Heart right ventricle (tissue), 16 donors: ENCODE measurements at places on chromosomes 2 and 18. TPM values are rescaled to one million over a fixed set of nuclear protein-coding genes. Genes with fewer than 3 reads are reported as not detected.

Gene ABCG5
- total RNA-seq: not detected

Gene KCNS3
- 3.8 TPM for total RNA-seq

DNA sequence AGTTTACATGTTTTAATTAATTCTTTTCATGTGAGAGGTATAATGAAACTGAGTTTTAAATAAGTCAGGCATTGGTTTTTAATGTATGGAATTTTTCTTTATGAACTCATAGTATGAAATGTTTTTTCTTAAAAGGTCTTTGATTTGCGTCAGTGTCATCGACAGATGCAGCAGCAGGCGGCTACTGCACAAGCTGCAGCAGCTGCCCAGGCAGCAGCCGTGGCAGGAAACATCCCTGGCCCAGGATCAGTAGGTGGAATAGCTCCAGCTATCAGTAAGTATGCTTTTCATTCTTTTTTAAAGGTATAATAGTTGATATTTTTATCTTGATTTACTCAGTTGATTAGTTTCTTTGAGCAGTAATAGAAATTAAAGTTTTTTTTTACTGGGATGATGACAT, 46.5 kb downstream of the SMAD4 start:
- DNase-seq: no peak

DNA sequence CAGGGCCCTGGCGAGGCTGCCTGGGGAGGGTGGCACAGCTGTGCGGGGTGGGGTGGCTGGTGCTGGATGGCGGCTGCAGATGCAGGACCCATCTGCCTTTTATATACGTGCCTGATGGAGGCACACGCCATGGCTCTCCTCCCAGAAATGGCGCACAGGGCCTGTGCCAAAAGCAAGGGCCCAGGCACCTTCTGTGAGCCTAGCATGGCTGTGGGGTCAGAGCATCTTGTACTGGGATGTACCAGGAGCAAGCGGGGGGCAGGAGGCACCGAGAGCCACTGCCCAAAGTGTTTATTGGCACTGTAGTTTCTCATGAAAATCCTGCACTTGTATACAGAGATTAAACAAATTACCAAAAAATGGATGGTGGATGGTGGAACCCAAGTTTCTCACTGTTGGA, 724.1 kb downstream of the GALR1 start:
- DNase-seq: no peak

DNA sequence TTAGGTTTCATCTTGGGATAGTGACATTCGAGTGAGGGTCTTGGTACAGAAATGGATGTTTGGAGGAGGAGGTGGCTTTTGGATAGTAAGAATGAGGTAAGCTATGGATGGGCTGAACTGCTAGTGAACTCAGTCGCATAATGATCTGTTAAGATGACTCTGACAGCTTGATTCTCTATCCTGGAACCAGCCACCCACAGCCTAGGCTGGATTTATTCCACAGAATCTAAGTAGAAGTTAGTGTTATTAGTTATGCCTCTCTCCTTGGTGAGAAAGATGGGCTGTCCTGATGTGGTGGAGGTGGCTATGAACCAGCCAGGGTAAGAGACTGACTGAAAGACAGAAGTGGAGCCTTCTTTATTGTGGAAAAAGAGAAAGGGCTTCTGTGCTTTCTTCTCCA, 22.4 kb downstream of the IL36A start:
- no peak for DNase-seq
